ENCODE measurements at places on chromosomes 1 and 21.

- DNase-seq = no peak
Measured at GRCh38 chr1:3948344-3948743, 48.3 kb upstream of the C1orf174 start.

DNA sequence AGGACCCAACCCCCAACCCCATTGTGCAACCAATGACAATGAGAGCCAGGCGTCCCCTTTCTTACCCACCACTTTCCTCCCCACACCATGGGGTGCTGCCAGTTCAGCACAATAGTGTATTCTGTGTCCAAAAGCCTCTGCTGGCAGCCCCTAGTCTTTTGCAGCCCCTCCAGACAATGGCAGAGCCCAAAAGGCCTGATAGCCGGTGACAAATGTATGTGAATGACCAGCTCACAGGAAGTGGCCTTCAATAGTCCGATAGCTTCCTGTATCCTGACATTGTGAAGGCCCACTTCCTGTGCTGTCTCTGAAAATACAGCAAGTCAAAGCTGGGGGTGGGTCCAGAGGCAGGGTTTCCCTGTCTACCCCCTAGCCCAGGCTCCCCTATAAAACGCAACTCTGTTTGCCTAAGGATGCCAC, 16.6 kb downstream of the SMIM12 start:
- no peak for DNase-seq

GRCh38 chr1:7455796-7456721, 315.0 kb upstream of the VAMP3 start:
- DNase-seq = no peak

DNA sequence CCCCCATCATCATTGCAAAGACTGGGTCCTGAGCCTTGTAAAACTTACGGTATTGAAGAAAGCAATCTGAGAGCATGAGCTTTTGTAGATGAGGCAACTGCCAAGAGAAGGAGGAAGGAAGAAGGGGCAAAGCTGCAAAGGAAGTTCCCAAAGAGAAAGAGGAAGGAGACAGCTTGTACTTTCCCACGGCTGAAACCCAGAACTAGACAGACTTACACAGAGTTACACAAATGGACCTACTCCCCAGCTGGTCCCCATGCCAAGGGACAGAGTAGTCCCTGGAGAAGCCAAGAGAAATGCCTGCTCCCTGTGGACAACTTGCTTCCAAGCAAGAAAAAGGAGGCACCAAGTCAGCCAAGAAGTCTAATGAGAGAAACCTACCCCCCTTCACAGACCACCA, 22.6 kb downstream of the SLC5A9 start:
- DNase-seq = peak; percentile 83

- DNase-seq = no peak
Measured at GRCh38 chr1:21620496-21620895, 48.7 kb downstream of the RAP1GAP start.

DNA sequence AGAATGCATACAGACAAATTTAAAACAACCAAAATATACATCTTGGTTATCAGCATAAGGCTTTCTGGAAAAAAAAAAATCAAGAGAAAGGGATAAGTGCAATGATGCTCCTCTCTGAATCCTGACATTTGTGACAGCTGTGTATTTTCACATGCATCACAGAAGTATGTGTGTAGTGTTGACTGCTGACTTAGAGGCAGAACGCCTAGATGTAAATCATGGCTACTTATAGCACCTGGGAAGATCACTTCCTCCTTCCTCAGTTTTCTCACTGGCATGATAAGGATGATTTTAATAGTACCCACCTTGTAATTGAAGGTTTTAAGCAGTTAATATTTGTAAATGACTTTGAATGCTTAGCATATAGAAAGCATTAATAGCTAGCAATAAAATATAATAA, 112.5 kb downstream of the MRPL39 start:
- no peak for DNase-seq

DNA sequence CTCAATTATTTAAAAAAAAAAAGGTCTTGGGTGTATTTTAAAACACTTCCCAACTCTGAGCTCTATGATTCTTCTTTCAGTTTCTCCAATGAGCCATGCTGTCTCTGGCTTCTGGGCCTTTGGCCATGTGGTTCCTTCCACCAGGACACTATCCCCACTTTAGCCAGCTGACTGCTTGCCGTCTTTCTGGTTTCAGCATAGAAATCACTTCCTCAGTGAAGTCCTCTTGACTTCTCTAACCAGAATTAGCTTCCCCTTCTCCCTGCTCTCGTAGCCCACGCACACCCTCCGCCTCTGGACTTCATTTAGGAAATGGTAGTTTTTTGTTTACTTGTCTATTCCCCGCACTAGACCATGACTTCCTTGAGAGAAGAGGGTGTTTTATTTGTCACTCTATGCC, 1.1 kb upstream of the DIO1 start:
- DNase-seq = peak; percentile 98

DNA sequence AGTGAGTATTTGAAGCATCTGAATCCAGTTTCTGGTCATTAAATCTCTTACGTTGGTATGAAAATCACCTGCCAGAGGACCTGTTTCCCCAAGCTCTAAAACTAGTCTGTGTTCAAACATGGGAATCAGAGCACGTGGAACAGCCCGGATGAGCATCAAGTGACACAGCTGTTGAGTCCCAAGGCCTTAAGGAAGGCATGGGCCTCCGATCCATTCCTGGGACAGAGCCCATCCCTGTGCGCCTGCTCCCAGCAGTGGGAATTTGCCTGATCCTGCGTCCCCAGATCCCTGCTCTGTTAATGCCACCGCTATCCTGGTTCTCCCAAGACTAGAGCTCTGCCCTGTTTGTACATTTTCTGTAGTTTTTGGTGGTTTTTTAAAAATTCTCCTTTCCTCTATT, 68.4 kb upstream of the FBXO28 start:
- no peak for DNase-seq

GRCh38 chr1:206933333-206933945, 11.7 kb upstream of the FCMR start:
- DNase-seq = peak; percentile 81

- DNase-seq = no peak
Measured at GRCh38 chr1:66624412-66625060, 90.6 kb downstream of the SGIP1 start.

- DNase-seq = peak; percentile 74
Measured at GRCh38 chr1:110674337-110675059, at the start of gene KCNA3. Gene KCNA3 (minus strand): TSS chr1:110674940. CDS start chr1:110674809, 131 bp downstream.

GRCh38 chr1:119655154-119655553, 7.1 kb upstream of the ZNF697 start:
- DNase-seq = no peak

DNA sequence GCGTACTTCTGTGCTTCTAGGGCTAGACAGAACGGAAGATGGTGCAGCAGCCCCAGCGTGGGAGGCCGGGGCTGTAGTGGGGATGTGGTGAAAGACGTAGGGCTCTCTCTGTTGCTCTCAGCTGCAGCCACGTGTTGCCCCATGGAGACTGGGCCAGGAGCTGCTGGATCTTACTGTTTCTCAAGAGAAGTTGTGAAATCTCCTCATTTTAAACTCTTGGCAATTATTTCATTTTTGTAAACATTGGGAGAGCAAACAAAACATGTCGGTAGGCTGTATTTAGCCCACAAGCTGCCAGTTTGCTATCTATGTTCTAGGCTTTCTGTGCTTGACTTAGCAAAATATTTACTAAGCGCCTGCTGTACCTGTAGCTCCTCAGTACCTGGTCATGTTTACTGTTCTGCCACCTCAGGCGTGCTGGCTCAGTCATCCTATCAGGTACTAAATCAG, 15.9 kb upstream of the ELOA start:
- DNase-seq = peak; percentile 90

DNA sequence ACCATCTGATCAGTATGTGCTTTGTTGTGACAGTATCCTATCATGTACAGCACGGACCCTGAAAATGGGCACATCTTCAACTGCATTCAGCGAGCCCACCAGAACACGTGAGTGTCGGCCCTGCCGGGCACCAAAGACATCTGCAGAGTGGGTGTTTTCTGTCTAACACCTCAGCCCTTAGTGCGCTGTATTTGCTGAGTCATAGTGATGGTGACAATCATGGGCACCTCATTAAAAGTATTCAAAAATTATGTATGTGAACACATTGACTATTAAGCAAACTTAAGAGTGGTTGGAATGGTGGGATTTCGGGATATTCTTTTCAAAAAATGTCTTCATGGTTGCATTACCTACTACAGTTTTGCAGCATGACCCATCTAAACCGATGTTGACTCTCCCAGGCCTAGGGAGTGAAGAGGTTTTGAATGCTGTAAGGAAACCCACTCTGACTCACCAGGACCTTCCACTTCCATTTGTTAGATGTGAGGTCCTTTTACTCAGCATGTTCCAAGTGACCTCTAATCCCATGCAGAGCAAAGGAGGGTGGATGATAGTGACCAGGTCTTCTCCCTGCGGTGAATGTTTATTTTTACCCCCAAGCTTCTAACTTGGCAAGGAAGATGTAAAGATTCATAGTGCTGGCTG, 20.1 kb downstream of the MGST3 start:
- DNase-seq = no peak

- DNase-seq = no peak
Measured at GRCh38 chr1:81006502-81006901, 794.2 kb upstream of the ADGRL2 start.

GRCh38 chr1:5481889-5482288, 510.3 kb downstream of the NPHP4 start:
- DNase-seq = peak; percentile 1

- peak; percentile 94 for DNase-seq
Measured at GRCh38 chr1:150976879-150977694, 2.5 kb upstream of the CERS2 start.

- DNase-seq = no peak
Measured at GRCh38 chr1:155960081-155960745, 18.1 kb downstream of the ARHGEF2 start.

- DNase-seq = no peak
Measured at GRCh38 chr1:205577874-205578658, 53.7 kb downstream of the ELK4 start.

GRCh38 chr1:199909137-199909536, 118.4 kb upstream of the NR5A2 start:
- DNase-seq = no peak

DNA sequence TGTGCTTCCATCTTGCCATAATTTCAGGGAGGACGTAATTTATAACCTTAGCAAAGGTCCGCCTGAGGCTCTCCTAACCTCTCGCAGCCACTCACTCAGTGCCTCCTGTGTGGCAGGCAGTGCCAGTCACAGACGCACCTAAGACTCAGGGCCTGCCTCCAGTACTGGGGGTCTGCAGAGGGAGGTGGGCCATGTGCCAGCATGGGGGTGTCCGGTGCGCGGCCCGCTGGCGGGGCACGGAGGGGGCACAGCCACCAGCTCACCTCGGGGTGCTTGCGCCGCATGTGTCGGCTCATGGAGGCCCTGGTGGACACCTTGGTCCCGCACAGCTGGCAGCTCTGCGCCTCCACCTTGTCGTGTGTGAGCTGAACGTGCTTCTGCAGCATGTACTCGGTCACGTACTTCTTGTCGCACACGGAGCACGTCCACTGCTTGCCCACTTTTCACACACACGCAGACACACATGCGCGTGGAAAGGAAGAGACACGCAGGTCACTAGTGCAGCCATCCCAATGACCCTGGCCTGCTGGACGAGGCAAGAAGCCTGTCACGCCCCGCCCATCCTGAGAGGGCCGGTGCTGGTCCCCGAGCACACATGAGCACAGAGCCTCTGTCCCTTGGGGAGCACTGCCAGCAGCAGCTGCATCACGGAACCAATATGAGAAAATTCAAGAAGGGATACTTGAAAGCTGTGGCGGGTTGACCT, 43.2 kb upstream of the RIPK4 start:
- DNase-seq = no peak

GRCh38 chr1:212753749-212754148, 37.8 kb downstream of the NSL1 start:
- no peak for DNase-seq

GRCh38 chr1:234226113-234226818, 147.0 kb upstream of the COA6 start:
- no peak for DNase-seq

DNA sequence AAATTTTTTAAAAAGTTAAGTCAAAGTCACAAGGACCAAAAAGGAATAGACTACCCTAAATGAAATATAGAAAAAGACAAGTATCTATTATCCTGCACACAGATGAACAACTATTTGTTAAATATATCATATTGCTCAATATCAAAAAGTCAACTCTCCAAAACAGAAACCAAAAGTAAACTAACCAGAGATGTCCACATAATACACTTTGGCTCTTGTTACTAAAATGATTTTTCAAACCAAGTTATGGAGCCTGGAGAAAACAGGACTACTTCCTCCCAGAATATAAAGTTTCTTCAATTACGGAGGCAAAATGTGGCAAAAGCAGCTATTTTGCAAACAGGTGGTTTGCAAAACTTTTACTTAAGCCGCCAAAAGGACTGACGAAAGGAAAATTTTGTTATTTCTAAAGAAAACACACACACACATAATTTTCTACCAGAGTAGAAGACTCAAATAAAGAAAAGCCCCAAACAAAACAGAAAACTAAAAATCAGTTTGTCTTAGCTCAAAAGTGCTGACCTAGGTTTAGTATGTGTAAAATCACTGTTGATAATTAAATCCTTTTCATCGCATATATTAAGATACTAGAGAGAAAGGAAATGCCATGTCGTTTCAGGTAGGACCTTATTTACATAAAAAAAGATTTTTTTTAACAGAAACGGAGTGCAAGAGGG, 1.1 kb downstream of the DPYD start:
- DNase-seq = peak; percentile 75

GRCh38 chr1:69585666-69586065, 17.9 kb downstream of the LRRC7 start:
- no peak for DNase-seq

DNA sequence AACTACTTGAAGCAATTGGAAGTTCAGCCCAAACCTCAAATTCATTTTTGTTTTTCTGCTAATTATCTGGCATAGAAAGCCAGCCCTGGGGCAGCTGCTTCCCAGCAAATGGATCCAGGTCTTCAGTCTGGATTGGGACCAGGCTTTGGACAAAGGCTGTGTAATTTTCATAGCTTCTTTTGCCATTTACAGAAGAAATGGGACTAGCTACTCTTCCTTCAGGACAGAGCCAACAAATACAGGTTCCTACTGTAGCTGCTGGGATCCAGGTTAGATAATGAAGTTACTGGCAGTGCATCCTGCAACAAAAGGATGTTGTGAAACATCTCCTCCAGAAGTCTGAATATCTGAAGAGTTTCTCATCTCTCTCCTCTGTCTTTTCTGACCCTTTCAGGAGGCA, 171.5 kb upstream of the CAMK1G start:
- no peak for DNase-seq

DNA sequence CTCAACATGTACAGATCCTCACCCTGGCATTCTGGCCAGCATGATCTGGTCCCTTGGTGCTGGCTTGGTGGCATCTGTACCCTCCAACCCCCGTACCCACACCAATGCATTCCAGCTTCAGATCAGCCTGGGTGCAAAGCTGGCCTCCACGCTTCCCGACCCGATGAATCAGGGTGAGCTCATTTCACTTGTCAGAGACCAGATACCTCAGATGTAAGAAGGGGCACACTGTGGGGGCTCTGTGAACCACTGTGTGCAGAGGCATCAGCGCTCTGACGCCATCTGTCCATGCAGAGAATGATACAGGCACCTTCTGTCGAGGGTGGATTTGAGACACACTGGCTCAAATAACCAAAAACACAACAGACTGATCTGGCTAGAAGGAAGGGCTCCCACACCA, 76.6 kb downstream of the DMRTB1 start:
- no peak for DNase-seq

- no peak for DNase-seq
Measured at GRCh38 chr1:6911021-6911941, 126.0 kb downstream of the CAMTA1 start.

GRCh38 chr1:226476648-226477319, 68.9 kb upstream of the PARP1 start:
- DNase-seq = no peak

Data from suppressor macrophage treated with lipopolysaccharide for 1 hour (primary cell).